ENCODE measurements at places on chromosomes 7 and 10. TPM values are rescaled to one million over a fixed set of nuclear protein-coding genes. Genes with fewer than 3 reads are reported as not detected.
A peak's percentile ranks its signal among the peaks of the same experiment; 100 is the strongest.

FOXL3 gene
- not detected for total RNA-seq

TMEM229A gene
- total RNA-seq, result not detected

GRCh38 chr7:129780974-129781927 lies 169.7 kb downstream of the NRF1 start:
- DNase-seq, result peak; percentile 11

DNA sequence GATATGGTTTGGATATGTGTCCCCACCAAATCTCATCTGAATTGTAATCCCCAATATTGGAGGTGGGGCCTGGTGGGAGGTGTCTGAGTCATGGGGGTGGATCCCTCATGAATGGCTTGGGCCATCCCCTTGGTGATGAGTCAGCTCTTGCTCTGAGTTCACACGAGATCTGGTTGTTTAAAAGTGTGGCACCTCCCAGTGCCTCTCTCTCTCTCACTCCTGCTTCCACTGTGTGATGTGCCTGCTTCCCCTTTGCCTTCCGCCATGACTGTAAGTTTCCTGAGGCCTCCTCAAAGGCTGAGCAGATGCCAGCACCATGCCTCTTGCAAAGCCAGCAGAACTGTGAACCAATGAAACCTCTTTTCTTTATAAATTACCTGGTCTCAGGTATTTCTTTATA lies 4.8 kb upstream of the GCK start:
- DNase-seq, result no peak

GRCh38 chr10:86599729-86600128 lies 54.6 kb upstream of the OPN4 start:
- no peak for DNase-seq

GRCh38 chr10:129530581-129530980 lies 63.5 kb downstream of the MGMT start:
- DNase-seq, result no peak

GRCh38 chr10:60377955-60378354 lies 11.7 kb downstream of the ANK3 start:
- no peak for DNase-seq
